Neuronal stem cell (in vitro differentiated cells): ENCODE measurements at places on chromosomes 13 and 19.

- DNase-seq, result no peak
These were observed 73.1 kb downstream of the KCTD12 start for GRCh38 chr13:76813000-76813691.

DNA sequence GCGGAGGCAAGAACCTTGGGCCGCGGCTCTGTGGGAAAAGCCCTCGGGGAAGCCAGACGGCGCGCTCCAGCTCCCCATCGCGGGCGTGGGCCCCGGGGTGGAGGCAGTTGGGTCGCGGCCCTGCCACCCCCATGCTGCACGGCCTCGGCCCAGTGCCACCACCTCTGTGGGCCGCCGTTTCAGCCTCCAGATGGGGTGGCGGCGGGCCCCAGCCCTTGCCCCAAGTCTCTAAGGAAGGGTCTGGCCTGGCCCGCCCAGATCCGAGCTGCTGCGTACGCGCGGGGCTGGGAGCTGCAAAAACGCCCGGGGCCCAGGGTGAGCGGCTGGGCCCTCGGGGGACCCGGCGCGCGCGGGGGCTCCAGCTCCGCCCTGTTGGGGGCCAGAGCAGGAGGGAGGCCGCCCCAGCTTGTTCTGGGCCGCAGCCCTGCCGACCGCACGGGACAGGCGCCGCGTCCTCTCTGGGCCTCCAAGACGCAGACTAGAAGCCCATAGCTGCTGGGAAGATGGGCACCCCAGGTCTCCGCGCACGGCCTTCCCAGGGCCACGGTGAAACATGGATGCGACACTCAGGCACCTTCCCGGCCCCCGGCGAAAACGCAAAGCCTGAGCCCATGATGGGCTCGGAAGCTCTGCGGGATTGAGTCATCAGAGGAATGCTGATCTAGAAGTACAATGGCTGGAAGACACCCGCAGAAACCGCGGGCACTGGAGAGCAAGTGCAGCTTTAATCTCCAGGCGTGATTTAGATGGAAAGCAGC lies 110.1 kb downstream of the KCTD15 start:
- peak; percentile 29 for DNase-seq

- DNase-seq, result no peak
These were observed 118.3 kb downstream of the LHFPL6 start for GRCh38 chr13:39484506-39485313.

GRCh38 chr19:31174948-31175347 lies 174.3 kb downstream of the TSHZ3 start:
- DNase-seq, result no peak
